CD4-positive, alpha-beta T cell treated with Interleukin-15 for 1 hour (primary cell): ENCODE measurements at places on chromosomes 1 and 21.

- DNase-seq = no peak
These were observed 28.3 kb downstream of the TGFBR3 start for GRCh38 chr1:91857557-91858239.

- DNase-seq = no peak
These were observed 28.1 kb downstream of the ADARB1 start for GRCh38 chr21:45102391-45102932.

GRCh38 chr1:31762726-31763670 is 1.1 kb downstream of the ADGRB2 start:
- DNase-seq = peak; percentile 73

DNA sequence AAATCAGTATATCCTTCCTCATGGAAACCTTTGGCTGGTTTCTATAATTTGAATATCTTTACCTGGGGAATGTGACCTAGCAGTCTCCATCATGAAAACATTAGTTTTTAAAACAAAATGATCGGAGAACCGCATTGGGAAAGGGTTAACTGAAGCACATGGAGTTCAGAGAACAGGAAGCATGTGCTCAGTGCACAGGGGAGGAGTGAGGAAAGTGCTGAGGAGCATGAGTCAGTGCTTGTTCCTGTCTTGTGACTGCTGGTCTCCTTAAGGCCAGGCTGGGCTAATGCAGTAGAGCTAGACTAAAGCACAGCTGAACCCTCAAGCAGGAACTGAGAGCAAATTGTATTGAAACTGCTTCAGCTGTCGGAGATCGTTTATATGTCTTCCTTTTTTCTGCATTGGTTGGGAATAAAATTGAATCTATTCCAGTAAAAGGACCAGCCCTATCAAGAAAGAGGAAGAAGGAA is 5.8 kb downstream of the IFI16 start:
- DNase-seq = peak; percentile 80

DNA sequence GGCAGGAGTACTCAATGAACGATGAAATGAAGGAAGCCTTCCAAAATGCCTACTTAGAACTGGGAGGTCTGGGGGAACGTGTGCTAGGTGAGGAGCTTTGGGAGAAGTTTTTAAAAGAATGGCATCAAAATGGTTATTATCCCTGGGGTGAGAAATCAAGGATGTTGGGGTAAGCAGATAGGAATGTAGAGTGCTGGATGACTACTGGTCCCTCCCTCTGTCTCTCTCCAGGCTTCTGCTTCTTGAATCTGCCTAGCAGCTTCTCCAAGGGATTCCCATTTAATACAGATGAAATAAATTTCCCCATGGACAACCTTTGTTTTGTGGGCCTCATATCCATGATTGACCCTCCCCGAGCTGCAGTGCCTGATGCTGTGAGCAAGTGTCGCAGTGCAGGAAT is 19.0 kb upstream of the CASQ1 start:
- no peak for DNase-seq

DNA sequence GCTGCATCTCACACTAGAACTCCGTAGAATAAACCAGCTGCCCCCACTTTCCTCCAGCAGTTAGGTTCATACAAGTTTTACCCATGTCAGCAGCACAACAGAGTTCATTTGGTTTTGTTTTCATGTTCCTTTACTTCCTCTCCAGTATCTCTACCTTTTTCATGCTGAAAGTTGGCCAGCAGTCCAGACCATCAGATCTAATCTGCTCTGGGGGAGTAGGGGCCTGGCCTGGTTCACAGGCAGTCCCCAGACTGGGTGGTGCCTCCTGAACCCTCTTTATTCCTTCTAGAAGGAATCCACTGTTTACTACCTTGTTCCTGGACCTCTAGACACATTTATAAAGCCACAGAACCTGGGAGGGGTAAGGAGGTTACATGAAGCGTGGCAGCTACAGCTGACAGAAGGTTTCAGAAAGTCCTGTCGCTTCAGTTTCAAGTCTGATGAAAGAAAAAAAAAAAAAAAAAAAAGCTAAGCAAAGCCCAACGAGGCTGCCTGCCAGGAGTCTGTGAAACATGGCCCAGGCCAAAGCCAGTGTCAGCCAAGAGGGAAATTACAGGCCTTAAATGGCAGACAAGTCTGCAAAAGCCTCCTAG is 184.6 kb upstream of the JUN start:
- DNase-seq = peak; percentile 45

GRCh38 chr1:229093609-229094336 is 177.1 kb upstream of the RAB4A start:
- no peak for DNase-seq
